ENCODE measurements at places on chromosomes 2 and 18. TPM values are rescaled to one million over a fixed set of nuclear protein-coding genes. Genes with fewer than 3 reads are reported as not detected.

The TEKT4 gene
- total RNA-seq: not detected

The SLC5A7 gene
- total RNA-seq: under 0.01 TPM

The KCNG3 gene
- not detected for total RNA-seq

The IL1B gene
- not detected for total RNA-seq

The NMUR1 gene
- total RNA-seq: 3.3 TPM

The PRKCE gene
- 13.0 TPM for total RNA-seq

The MAL gene
- total RNA-seq: not detected

The MAP3K2 gene
- 65.8 TPM for total RNA-seq

The TACR1 gene
- total RNA-seq: 2.0 TPM

The PPP1R7 gene
- 40.4 TPM for total RNA-seq

The DSC2 gene
- 15.5 TPM for total RNA-seq

The TMEM17 gene
- 1.7 TPM for total RNA-seq

The ONECUT2 gene
- not detected for total RNA-seq

The TSHZ1 gene
- 14.2 TPM for total RNA-seq

The POTEC gene
- not detected for total RNA-seq

The VAMP5 gene
- total RNA-seq: 132 TPM

The FEV gene
- total RNA-seq: not detected

The ABCG8 gene
- total RNA-seq: not detected

The ACAA2 gene
- 173 TPM for total RNA-seq

The VWC2L gene
- total RNA-seq: not detected

The GREB1L gene
- 32.1 TPM for total RNA-seq

The CCNYL1 gene
- total RNA-seq: 18.9 TPM

The CD8A gene
- total RNA-seq: 0.82 TPM

The TCF23 gene
- not detected for total RNA-seq

The ASPRV1 gene
- total RNA-seq: 1.5 TPM

The GCKR gene
- total RNA-seq: 2.1 TPM

The CYP27C1 gene
- not detected for total RNA-seq

The RAB11FIP5 gene
- 12.2 TPM for total RNA-seq

The FLACC1 gene
- 0.68 TPM for total RNA-seq

The PDE1A gene
- 9.2 TPM for total RNA-seq

The POTEI gene
- total RNA-seq: not detected
